ENCODE measurements at places on chromosomes 3 and 15. TPM values are rescaled to one million over a fixed set of nuclear protein-coding genes. Genes with fewer than 3 reads are reported as not detected.
A peak's percentile ranks its signal among the peaks of the same experiment; 100 is the strongest.

DNA sequence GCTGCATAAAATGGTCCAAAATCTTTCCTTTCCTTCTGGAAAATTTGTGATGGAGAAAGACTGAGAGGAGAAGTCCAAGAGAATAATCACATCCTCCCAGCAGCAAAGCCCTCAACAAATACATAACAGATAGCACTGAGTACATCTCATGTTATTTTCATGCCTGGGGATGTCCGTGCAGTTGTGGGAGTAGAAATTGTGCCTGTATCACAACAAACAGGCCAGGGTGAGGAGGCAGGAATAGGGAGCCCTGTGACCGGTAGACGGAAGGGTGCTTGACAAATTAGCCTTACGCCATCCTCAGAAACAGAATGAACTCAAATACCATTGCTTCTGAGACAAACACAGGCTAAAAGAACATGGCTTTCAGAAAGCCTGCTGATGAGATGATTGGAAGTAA is 333.2 kb upstream of the UMPS start:
- H3K4me3 ChIP-seq = no peak overlapping the region
- H3K36me3 ChIP-seq = peaks cover 23% of the 10 kb centered on the region

GRCh38 chr3:129122412-129123011 is 908 bp upstream of the RAB43 start:
- no peaks in the 10 kb centered on the region for H3K27me3 ChIP-seq
- DNase-seq = no peak
- no peak overlapping the region for H3K27ac ChIP-seq
- no peak overlapping the region for H3K4me3 ChIP-seq

GRCh38 chr3:171497468-171497867 is 37.3 kb upstream of the TNIK start:
- H3K27ac ChIP-seq = no peak overlapping the region
- DNase-seq = no peak
- H3K36me3 ChIP-seq = no peaks in the 10 kb centered on the region
- H3K27me3 ChIP-seq = no peaks in the 10 kb centered on the region

- no peaks in the 10 kb centered on the region for H3K4me1 ChIP-seq
- no peaks in the 10 kb centered on the region for H3K27me3 ChIP-seq
- H3K27ac ChIP-seq = no peak overlapping the region
- H3K36me3 ChIP-seq = peaks cover 1% of the 10 kb centered on the region
- DNase-seq = no peak
- no peak overlapping the region for H3K4me3 ChIP-seq
Measured at GRCh38 chr3:196894557-196895295, 27.0 kb downstream of the SENP5 start.

DNA sequence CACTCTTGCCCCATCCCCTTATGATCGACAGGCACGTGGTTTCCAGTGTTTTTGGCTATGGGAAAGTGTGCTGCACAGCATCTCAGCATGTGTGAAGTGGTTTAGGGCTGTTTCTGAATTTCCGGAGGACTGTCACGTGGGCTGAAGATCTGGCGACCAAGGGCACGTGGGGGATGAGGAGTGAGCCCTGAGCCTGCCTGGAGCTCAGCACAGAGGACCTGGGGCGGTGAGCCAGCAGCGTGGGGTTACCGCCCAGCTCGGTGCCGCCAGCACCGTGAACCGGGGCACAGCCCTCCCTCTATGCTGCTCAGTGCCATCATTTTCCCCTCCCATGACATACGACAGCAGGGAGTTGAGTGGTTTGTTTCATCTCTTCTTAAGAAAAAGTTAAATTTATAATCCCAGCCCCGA is 150.2 kb downstream of the DNAJB8 start:
- H3K27ac ChIP-seq = no peak overlapping the region
- H3K4me3 ChIP-seq = no peak overlapping the region
- H3K4me1 ChIP-seq = peaks cover 67% of the 10 kb centered on the region

DNA sequence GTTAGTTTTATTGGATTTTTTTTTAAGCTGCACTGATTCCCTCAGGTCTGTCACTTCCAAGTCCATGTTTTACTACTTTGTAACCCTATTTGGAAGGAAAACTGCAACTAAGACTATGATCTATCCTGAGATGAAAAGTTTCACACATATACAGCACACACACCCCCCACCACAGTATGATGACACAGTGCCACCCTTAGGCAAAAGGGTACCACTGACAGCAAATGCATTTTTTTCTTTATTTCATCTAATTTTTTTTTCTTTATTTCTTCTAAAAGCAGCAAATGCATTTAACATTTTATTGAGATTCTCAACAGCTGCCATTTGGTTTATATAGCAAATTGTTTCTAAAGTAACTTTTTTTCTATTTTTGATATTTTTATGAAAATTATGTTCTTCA is 21.2 kb downstream of the NGRN start:
- no peak overlapping the region for H3K4me3 ChIP-seq
- H3K27ac ChIP-seq = peak overlapping the region; percentile 12
- peaks cover 3% of the 10 kb centered on the region for H3K4me1 ChIP-seq
- H3K27me3 ChIP-seq = no peaks in the 10 kb centered on the region

- no peaks in the 10 kb centered on the region for H3K4me1 ChIP-seq
- no peak overlapping the region for H3K4me3 ChIP-seq
- H3K27me3 ChIP-seq = no peaks in the 10 kb centered on the region
- no peak overlapping the region for H3K27ac ChIP-seq
Measured at GRCh38 chr3:172569128-172570008, 46.1 kb upstream of the TNFSF10 start.

DNA sequence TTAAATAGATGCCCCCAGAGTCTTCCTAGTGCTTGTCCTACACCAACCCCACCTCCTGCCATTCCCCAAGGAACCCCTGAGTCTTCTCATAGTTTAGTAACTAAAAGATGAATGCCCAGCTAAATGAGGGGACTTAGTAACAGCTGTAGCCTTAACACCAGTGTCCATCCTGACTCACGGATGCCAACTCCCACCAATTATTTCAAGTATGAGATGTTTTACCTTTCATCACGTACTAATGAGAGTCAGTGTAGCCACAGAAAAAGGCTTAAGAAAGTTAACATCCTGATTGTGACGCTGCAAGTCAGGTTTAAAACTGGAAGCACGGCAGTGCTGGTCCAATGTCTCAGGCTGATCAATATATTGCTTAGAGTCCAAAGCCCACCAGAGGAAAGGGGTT is 109.9 kb downstream of the FMN1 start:
- no peak for DNase-seq
- no peak overlapping the region for H3K27ac ChIP-seq
- no peak overlapping the region for H3K4me3 ChIP-seq
- H3K36me3 ChIP-seq = no peaks in the 10 kb centered on the region

GRCh38 chr3:180762866-180763265 is 83.6 kb upstream of the CCDC39 start:
- H3K36me3 ChIP-seq = no peaks in the 10 kb centered on the region
- no peak overlapping the region for H3K27ac ChIP-seq
- no peak for DNase-seq
- H3K27me3 ChIP-seq = no peaks in the 10 kb centered on the region
- H3K4me1 ChIP-seq = no peaks in the 10 kb centered on the region

DNA sequence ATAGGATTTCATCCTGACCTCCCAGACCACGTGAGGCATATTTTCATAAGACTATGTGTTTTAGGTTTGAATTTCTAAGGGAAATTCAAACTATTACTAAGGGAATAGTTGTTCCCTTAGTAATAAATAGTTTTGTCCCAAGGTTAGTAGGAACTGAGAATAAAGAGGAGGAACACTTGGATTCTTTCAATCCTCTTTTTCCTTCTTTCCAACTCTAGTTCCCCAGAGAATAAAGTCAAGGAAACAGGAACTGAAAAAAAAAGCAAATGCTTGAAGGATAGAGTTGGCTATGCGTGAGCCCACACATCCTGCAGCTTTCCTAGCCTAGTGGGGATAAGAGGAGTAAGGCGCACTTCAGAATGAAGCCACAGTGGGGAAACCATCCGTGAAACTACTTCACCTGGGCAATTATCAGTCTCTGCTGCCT is 312.1 kb upstream of the TGFBR2 start:
- H3K4me1 ChIP-seq = peaks cover 35% of the 10 kb centered on the region
- no peaks in the 10 kb centered on the region for H3K27me3 ChIP-seq
- no peaks in the 10 kb centered on the region for H3K36me3 ChIP-seq
- no peak for DNase-seq

- H3K36me3 ChIP-seq = no peaks in the 10 kb centered on the region
- H3K4me3 ChIP-seq = no peak overlapping the region
- no peak overlapping the region for H3K27ac ChIP-seq
- no peak for DNase-seq
- H3K27me3 ChIP-seq = no peaks in the 10 kb centered on the region
Measured at GRCh38 chr15:92788196-92788595, 111.9 kb upstream of the CHD2 start.

- DNase-seq = no peak
- peaks cover 11% of the 10 kb centered on the region for H3K4me1 ChIP-seq
- H3K4me3 ChIP-seq = no peak overlapping the region
- H3K27me3 ChIP-seq = no peaks in the 10 kb centered on the region
- H3K36me3 ChIP-seq = no peaks in the 10 kb centered on the region
- no peak overlapping the region for H3K27ac ChIP-seq
Measured at GRCh38 chr3:69868841-69869420, 129.7 kb downstream of the MITF start.

DNA sequence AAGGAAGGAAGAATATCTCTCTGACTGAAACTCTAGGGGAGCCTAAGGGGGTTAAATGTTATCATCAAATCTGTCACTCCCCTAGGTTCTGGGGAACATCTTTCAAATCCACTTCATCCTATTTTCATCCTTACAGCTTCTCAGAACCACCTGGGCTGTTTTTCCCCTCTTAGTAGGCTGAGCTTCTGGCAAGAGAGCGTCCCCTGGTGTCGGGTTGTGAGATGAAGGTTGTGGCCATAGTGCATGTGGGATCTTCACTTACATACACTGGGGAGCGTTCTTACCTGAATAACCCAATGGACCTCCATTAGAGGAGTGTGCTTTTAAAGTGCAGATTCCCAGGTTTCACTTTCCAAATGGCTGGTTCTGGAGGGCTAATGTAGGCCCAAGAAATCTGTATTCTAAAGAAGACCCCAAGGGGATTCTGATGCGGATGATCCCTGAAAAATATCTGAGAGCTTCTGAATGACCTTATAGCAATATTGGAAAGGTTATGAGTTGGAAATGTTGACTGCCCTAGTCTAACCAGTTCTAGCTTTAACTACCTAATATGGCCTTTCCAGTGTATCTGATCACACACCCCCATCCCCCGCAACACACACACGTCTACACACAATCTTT is 663.7 kb downstream of the AGBL1 start:
- DNase-seq = peak; percentile 3
- H3K4me1 ChIP-seq = no peaks in the 10 kb centered on the region
- no peaks in the 10 kb centered on the region for H3K36me3 ChIP-seq
- no peaks in the 10 kb centered on the region for H3K27me3 ChIP-seq
- no peak overlapping the region for H3K27ac ChIP-seq

GRCh38 chr15:58726867-58727266 is 22.6 kb downstream of the ADAM10 start:
- H3K4me1 ChIP-seq = no peaks in the 10 kb centered on the region
- H3K27me3 ChIP-seq = no peaks in the 10 kb centered on the region
- H3K36me3 ChIP-seq = no peaks in the 10 kb centered on the region
- no peak overlapping the region for H3K27ac ChIP-seq
- no peak overlapping the region for H3K4me3 ChIP-seq
- no peak for DNase-seq

FGD5 gene
- polyA plus RNA-seq = not detected

SCN11A gene
- polyA plus RNA-seq = 0.02 TPM

CLRN1 gene
- not detected for polyA plus RNA-seq

ROPN1 gene
- polyA plus RNA-seq = not detected

DYNC1LI1 gene
- polyA plus RNA-seq = 16.9 TPM

EAF2 gene
- polyA plus RNA-seq = 0.85 TPM

Data from SK-N-SH (cell line).